ENCODE measurements at places on chromosomes 5 and 9. TPM values are rescaled to one million over a fixed set of nuclear protein-coding genes. Genes with fewer than 3 reads are reported as not detected.
A peak's percentile ranks its signal among the peaks of the same experiment; 100 is the strongest.

Gene PRELID1
- 192 TPM for total RNA-seq

- H3K27ac ChIP-seq, result peak overlapping the region; percentile 1
- peaks cover 37% of the 10 kb centered on the region for H3K4me1 ChIP-seq
- no peak overlapping the region for H3K4me3 ChIP-seq
Measured at GRCh38 chr9:77952635-77953328, 78.8 kb downstream of the GNAQ start.

- no peak overlapping the region for H3K4me3 ChIP-seq
- H3K27me3 ChIP-seq, result no peaks in the 10 kb centered on the region
- no peak for DNase-seq
- H3K27ac ChIP-seq, result no peak overlapping the region
- H3K4me1 ChIP-seq, result no peaks in the 10 kb centered on the region
Measured at GRCh38 chr5:30195036-30195435, 998.5 kb upstream of the CDH6 start.

GRCh38 chr5:163269624-163270023, 167.8 kb upstream of the CCNG1 start:
- no peak overlapping the region for H3K4me3 ChIP-seq
- no peaks in the 10 kb centered on the region for H3K4me1 ChIP-seq
- no peak for DNase-seq
- H3K27ac ChIP-seq, result no peak overlapping the region
- H3K27me3 ChIP-seq, result no peaks in the 10 kb centered on the region

- H3K4me1 ChIP-seq, result no peaks in the 10 kb centered on the region
- H3K27ac ChIP-seq, result no peak overlapping the region
- no peaks in the 10 kb centered on the region for H3K27me3 ChIP-seq
- no peaks in the 10 kb centered on the region for H3K36me3 ChIP-seq
Measured at GRCh38 chr9:90969021-90969675, 167.5 kb downstream of the SYK start.

Gene RMRP
- total RNA-seq, result 1,115 TPM
